Stimulated activated CD4-positive, alpha-beta T cell treated with anti-CD3 and anti-CD28 coated beads, Interleukin-2, amount 100 ng/mL, for 48 hours (primary cell): ENCODE measurements at places on chromosomes 1 and 21.

GRCh38 chr1:159987186-159987585 lies 33.1 kb upstream of the SLAMF9 start:
- DNase-seq: no peak

DNA sequence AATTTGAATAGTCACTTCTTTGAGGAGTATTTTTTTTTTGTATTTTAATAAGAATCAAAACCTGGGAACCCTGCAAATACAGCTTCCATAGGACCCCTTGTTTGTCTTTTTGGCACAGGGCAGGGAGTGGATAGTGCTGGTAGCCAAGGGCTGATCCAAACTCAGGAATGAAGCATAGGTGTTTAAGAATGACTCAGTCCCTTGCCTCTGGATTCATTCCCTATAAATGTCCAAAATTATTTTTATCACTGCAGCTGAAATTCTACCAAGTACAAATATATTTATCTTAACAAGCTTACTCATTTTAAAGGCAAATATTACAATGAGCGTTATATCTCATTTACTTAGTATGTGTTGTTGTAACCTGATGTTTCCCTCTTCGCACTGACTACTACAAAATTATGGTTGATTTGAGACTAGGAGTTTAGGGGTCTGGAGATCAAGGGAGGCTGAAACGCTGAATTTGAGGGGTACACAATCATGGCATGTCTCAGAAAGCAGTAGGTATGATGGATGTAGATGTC lies 278.6 kb upstream of the LYPLAL1 start:
- no peak for DNase-seq

- DNase-seq: no peak
Measured at GRCh38 chr1:32104127-32104526, 3.7 kb upstream of the KPNA6 start.

DNA sequence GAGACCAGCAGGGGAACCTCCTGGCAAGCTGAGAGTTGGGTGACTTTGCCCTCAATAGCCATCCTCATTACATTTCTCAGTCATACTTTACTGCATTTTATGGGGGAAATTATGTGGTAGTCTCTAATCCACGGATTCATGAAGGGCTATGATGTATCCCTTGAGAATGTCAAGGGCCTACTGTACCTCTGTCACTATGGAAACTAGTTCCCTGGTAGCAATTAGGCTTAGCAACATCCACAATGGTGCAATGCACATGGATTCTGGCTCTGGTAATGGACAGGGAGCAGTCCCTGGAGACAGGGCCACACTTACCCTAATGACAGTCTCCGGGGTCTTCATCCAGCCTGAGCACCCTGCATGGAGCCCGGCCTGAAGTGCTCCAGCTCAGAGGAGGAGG lies 26.5 kb downstream of the LRRN2 start:
- DNase-seq: no peak

DNA sequence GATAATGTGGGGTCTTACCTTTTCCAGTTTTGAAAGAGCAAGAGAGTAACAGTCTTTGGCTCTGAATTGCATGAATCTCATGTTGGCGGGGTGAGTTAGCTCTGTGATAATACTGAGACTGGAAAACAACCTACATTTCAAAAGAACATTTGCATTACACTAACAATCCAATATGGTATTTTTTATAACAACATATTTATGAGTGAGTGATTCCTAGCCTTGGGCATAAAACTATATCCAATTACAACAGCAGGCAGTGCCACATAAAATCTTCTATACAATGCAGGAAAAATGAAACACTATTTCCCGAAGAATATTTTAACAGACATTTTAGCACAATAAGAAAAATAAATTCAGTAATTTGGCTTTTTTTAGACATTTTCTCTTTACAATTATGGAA lies 303.0 kb downstream of the KCNT2 start:
- DNase-seq: no peak

DNA sequence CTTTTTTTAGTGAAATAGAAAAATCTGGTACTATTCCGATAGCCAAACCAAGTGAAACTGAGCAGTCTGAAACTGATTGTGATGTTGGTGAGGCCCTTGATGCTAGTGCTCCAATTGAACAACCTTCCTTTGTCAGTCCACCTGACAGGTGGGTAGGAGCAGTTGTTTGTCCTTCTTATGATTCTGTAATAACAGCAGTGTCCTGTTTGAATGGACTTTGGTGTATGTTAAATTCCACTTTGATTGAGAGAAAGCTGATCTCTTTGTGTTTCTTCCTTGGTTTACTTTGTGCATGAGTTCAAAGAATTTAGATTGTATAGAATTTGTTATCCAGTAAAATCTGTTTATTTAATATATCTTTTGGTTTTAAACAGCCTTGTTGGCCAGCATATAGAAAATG lies 24.3 kb downstream of the SUCO start:
- no peak for DNase-seq

GRCh38 chr1:210445485-210445884 lies 116.8 kb downstream of the HHAT start:
- DNase-seq: no peak

DNA sequence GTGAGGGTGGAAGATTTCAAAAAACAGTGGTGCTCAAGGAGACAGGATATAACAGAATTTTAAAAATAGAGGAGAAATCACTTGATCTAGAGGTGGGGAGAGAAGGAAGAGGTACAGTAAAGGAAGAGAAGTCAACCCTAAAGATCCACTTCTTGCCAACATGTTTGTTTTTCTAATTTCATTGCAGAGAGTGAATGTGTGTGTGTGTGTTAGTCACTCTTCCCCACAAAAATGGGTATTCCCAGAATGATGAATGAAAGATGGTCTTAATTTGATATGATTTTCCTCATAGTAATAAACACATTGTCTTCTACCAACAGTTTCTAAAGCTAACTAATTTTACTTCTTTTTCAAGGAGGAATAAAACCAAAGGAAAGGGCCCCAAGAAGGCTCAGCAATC lies 74.2 kb upstream of the NGF start:
- DNase-seq: no peak

- no peak for DNase-seq
Measured at GRCh38 chr1:69441496-69441895, 126.2 kb upstream of the LRRC7 start.

- DNase-seq: no peak
Measured at GRCh38 chr1:3727042-3727824, 25.0 kb upstream of the CCDC27 start.

- DNase-seq: no peak
Measured at GRCh38 chr1:192669174-192669573, 33.2 kb downstream of the RGS13 start.

DNA sequence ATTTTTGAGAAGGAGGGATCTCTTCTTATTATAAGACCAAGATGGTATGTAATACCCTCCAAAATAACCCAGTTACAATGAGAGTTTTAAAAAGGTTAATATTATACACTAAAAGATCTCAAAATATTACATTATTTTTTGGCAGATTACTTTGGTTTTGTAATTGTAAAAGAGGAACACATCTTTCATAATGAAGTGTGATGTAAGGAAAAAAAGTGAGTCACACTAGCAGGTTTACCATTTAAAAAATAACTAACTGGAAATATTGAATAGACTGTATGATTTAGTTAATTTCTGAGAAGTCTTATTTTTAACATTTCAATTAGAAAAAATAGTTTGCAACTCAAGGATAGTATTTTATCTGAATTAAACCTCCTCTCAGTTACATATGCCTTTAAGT lies 1.1 kb downstream of the F5 start:
- DNase-seq: no peak

- DNase-seq: no peak
Measured at GRCh38 chr1:246187834-246188372, 319.2 kb downstream of the SMYD3 start.

DNA sequence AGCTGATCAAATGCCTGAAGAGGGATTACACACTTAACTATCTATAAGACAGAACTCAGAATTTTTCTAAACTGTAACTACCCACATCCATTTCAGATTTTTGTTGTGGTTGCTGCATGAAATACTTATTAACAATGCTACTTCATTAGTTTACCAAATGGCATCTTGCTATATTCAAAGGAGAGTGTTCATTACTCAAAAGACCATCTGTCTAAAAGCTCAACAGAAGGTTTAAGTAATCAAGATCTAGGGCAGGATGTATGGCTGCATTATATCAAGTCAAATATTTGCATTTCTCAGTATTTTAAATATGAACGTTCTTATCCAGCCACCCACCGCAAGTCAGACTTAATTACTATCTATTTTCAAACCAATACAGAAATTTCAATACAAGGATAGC lies 79.9 kb downstream of the SIPA1L2 start:
- no peak for DNase-seq

DNA sequence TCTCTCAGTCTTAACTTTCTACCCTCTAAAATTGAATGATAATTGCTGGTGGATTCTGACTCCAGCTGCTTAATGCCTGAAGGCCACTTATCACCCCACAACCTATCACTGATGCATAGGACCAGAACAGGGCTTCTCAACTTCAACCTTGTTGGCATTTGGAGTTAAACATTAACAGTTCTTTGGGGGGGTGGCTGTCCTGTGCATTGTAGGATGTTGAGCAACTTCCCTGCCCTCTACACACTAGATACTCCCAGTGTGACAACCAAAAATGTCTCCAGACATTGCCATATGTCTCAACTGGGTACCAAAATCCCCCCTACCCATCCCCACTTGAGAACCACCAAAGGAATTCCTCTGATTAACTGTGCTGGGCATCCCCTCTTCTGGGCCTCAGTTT lies 275.4 kb upstream of the TMEM51 start:
- no peak for DNase-seq

GRCh38 chr1:18484721-18485120 lies 4.0 kb downstream of the KLHDC7A start:
- no peak for DNase-seq

DNA sequence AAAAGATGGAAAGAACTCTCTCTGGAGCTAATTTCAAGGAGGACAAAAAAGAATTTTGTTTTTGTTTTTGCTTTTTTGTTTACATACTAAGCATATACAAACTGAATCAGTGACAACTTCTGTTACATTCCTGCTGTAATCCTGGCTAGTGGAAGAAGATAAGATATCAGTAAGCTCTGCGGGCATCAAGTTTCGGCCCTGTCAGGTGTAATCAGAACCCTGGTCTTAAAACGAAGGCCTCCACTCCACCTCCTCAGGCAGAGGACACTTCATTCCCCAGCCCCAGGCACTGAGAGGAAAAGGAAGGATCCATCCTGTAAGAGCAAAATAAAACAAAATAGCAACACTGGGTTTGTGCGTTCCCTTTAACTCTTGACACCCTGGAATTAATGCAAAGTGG lies 88.9 kb upstream of the ARHGAP29 start:
- DNase-seq: no peak

DNA sequence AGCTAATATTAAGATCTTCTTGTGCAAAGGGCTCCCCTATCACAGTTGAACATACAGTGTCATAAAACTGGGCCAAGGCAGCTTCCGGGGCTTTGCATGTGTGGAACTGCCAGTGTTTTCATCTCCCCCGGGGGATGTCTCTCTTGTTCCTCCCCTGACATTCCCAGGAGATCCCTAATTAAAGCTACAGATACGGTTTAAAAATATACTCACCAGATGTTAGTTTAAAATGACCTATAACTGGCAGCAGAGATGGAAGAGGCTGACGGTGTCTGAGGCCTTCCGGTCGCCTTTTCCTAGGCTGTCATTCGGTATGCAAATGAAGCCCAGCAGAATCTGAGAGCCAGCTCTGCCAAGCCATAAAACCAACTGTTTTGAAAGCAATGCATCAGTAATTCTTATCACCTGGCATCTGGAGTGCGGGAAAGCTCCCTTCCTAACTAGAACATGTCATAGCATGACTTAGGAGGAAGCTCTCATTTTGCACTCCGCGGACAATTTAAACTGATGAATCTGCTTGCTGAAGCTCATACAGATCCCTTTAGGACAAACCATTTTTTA lies 436.5 kb upstream of the VAMP3 start:
- no peak for DNase-seq

GRCh38 chr1:171841931-171842761 lies 848 bp downstream of the DNM3 start:
- no peak for DNase-seq

DNA sequence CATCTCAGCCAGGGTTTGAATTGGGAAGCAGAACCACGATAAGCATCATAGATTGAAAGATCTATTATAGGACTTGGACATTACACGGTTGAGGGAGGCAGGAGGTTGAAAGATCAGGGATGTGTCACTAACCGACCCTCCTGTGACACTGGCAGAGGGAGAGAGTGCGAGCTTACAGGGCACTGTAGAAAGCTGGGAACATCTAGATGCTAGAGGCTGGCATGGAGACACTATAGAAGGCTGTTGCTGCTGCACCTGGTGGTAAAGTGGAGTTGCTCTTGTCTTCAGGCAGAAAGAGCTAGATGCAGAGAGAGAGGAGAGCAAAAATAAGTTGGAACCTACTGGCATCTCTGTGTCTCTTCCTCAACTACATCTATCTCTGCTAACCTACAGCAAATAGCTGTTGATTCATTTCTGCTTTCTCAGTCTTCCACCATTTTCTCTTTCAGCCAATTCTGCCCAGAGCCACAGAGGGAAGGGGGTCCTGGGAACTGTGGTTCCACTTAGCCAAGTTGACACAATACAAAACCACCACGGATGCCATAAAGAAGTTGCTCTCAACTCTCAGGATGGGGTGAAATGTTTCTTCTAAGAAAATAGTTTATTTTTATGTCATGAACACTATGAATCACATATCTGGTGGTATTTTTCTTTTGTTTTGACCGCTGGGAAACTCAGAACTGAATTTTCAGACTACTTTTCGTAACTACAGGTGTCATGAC lies 155.9 kb downstream of the ZNF281 start:
- no peak for DNase-seq

GRCh38 chr1:152160576-152160975 lies 1.5 kb upstream of the RPTN start:
- DNase-seq: no peak

DNA sequence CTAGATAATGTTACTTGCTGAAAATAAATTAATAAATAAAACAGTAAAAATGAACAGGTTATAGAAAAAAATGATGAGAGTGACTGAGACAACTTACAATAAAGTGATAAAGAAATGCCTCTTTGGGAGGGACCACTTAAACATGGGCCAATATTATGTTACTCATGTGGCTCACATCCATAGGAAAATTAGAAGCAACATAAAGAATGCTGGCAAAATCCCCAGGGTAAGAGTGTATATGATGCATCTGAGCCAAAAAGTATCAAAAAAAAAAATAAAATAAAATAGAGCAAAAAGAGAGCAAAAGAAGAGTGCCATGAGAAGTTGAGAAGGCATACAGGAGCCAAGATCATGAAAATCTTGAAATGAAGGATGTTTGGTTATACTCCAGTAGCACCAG lies 818.0 kb downstream of the LTN1 start:
- no peak for DNase-seq

- no peak for DNase-seq
Measured at GRCh38 chr1:34113887-34114286, 51.1 kb downstream of the CSMD2 start.

DNA sequence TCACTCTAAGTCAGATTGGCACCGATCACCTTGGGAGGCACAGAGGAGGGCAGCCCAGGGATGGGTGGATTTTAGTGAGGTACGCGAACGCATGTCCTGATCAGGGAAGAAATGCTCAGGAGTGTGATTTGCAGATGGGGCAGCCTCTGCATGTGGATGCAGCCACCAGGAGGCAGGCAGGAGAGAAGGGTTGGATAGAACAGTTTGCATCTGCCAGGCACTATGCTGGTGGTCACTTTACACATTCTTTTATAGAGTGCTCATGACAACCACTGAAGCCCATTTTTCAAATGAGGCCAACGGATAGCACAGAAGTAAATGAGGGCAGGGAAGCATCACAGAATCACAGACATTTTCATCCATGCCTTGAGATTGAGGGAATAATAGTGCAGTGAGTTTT lies 5.7 kb downstream of the LAMB3 start:
- DNase-seq: no peak
